ENCODE measurements at places on chromosomes 2 and 18. TPM values are rescaled to one million over a fixed set of nuclear protein-coding genes. Genes with fewer than 3 reads are reported as not detected.

The PXDN gene
- 28.9 TPM for total RNA-seq

The MYO1B gene
- 47.5 TPM for total RNA-seq

The SPDYA gene
- total RNA-seq: 0.23 TPM

The SPHKAP gene
- total RNA-seq: not detected

The GPR39 gene
- 0.49 TPM for total RNA-seq

The GPR35 gene
- total RNA-seq: 0.38 TPM

DNA sequence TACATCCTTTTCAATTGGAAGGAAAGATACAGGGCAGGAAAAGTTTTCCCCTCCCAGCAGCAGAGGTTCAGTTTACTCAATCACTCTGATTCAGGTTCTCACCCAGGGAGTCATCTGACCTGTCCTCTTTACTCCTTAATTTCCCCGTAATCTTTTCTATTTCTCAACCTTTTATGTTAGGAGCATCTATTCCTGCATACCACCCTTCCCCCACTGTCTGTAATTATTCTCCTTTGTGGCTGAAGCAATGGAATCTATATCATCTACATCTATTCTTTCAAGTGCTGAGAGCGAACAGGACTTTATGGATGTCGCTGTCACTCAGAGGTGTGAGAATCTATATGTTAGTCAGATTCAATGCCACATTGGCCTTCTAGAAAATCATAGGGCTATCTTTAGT, 175.2 kb downstream of the NOL4 start:
- DNase-seq: no peak

DNA sequence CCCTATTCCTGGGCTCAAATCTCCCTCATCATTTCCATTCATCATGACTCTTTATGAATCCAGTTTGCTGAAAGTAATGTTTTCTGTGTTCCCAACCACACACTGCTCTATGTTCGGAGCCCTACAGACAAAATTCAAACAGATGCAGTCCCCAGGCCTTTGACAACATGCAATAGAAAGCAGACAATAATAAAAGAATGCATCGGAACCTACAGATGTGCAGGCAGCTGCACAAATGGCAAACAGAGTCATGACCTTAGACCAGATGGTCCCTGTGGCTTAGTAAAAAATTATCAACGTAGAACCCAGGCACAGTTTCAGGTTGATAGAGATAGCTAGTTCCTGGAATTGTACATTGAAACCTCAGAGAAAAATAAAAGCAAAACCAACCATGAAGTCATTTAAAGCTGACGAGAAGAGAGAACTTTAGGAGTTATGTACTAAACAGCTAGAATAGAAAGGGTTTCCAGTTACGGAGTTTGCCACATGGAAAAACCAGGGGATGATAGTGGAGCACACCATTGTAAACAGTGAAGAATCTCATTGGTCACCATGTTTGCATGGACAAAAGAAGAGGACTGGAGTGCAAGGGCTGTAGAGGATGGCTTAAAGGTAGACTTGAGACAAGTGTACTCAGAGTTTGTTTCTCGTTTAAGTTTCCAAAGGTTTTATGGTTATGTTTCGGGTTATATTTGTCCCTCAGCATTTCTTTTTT, 23.2 kb upstream of the ACVR1 start:
- DNase-seq: no peak

GRCh38 chr2:12205086-12205485, 458.7 kb downstream of the LPIN1 start:
- DNase-seq: no peak

GRCh38 chr2:47620770-47621437, 162.0 kb upstream of the MSH6 start:
- no peak for DNase-seq

DNA sequence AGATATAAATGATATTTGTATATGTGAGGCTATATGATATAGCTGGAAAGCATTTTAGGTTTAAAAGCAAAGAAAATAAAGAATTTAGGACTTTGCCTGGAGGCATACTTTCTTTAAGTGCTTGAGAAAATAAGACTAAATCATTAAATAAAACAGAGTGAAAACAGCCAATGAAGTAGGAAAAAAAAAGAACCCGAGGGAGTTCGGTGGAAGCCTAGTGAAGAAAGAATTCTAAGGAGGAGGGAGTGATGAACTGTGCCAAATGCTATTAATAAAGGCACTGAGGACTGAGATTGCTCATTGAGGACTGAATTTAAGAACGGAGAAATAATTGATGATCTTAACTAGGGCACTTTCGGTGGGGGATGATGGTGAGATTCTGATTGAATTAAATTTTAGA, 573.5 kb downstream of the DSC3 start:
- no peak for DNase-seq

GRCh38 chr18:40017021-40017420, 1938.0 kb upstream of the PIK3C3 start:
- DNase-seq: no peak

Data from NCI-H460 (cell line).